Upper lobe of right lung (tissue), 1 donor: ENCODE measurements at places on chromosomes 16 and 17. TPM values are rescaled to one million over a fixed set of nuclear protein-coding genes. Genes with fewer than 3 reads are reported as not detected.

DNA sequence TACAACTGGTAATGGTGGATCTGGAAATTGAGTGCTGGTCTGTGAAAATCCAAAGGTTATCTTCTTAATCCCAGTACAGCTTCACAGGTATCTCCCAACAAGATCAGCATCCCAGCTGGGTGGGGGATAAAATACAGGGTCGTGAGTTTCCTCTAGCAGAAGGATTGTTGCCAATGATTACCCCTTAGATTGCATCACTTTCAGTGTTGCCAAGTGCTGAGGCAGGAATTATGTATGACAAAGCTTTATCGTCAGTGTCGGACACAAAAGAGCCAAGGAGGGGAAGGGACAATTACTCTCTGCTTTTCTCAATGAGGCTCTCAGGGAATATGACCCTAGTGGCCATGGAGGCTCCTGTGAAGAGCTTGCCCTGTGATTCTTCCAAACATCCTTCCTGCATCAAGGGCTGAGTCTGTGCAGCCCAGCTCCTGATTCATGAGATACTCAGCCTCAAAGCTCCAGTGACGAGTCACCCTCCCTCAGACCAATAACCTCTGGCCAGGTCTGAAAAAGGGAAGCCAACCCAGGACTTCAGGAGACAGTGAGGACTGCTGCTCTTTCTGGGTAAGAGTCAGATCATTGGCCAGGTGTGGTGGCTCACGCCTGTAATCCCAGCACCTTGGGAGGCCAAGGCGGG, 15.0 kb downstream of the OR1F1 start:
- no peak for DNase-seq

DNA sequence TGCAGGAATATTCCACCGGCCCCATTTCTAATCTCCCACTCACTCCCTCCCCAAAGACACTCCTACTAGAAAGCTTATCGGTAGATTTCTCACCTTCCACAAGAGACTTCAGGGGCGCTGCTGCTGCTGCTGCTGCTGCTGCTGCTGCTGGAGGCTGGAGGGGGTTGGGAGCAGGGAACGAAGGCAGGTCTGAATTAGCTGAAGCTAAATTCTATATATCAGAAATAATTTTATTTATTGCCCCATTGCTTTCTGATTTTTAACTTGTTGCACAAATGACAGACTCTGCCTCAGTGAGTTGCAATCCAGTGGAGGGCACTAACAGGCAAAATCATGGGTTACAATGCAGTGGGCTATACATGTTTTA, 25.8 kb upstream of the HLF start:
- no peak for DNase-seq

- DNase-seq = no peak
Measured at GRCh38 chr17:49506282-49506681, 11.2 kb downstream of the NGFR start.

GRCh38 chr17:77435272-77436057, 294.7 kb downstream of the SEC14L1 start:
- DNase-seq = no peak

- no peak for DNase-seq
Measured at GRCh38 chr17:57097832-57098421, 12.9 kb downstream of the AKAP1 start.

GRCh38 chr16:83974475-83974874, 6.4 kb downstream of the NECAB2 start:
- no peak for DNase-seq

DNA sequence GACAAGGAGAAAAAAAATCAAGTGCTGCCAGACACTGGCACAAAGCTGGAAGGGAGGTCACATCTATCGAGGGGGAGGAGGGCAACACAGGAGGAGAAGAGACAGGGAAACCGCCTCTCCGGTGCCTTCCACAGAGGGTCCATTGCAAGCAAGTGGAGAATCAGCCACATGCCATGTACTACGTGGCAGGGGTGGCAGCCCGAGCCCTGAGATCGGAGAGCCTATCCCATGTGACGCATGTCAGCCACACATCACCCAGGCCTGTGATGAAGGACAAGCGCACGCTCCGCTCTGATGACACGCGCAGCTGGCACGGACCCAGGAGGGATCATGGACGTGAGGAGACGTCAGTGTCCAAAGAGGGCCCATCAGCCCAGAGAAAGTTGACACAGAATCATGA, 30.1 kb downstream of the ADCY9 start:
- no peak for DNase-seq

GRCh38 chr17:48500435-48501426, 30.1 kb downstream of the HOXB1 start:
- DNase-seq = no peak

SLC16A13 gene
- 10.1 TPM for total RNA-seq

WNK4 gene
- 0.38 TPM for total RNA-seq

MT1F gene
- total RNA-seq = 9.1 TPM

DNA sequence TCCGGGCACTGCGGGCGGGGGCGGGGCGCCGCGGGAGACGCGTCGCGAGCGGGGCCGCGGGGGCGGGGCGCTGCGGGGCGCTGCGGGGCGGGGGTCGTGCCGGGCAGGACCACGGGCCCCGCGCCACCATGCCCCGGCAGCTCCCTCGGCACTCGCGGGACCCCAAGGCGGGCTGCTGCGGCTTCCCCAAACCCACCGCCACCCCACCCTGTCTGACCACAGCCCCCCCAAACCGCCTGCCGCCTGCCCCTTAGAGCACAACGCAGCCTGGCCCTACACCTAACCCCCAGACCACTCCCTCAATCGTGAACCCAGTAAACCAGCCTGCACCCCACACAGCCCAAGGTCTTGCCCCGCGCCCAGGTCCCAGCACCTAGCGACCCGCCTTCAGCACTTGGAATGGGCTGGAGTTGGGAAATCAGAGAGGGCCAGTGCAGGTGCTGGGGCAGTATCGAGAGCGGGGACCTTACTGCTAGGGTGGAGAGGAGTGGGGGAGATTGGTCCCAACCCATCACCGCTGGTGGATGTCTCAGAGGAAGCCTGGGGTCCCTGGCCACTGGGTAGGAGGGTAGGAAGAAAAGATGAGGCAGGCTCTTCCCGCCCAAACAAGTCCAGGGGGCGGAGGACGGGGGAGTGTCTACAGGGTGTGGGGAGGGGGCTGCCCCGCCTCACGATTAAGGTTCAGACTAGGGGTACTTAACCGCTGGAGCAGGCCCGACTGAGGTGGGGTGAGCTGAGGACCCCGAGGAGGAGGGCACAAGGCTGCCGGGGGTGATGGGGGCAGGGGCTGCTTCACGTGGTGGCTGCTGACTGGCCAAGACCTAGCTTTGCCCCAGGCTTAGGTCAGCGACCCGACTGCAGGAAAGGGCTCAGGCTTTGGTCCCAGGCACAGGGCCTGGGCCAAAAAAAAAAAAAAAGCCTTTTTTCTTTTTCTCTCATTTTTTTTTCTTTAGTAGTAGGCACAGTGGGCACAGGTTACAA, 539 bp upstream of the VAMP2 start:
- peak; percentile 75 for DNase-seq

DNA sequence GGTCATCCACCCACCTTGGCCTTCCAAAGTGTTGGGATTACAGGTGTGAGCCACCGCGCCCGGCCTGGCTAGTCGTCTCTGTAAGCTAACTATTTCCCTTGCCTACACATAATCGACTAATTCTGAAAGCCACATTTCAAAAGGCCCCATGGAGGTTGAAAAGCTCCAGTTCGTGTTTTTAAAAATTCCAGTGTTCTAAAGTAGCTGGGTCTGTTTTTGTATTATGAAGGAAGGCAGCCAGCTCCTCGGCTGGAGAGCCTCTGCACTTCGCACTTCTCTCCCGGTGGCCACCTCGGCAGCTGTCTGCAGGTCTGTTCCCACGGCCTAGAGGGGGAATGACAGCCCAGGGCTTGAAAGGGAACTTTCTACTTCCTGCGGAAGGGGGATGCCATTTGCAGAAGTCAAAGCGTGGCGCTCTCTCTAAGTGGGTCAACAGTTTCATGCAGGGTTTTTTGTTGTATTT, 16.9 kb downstream of the HASPIN start:
- no peak for DNase-seq

DNA sequence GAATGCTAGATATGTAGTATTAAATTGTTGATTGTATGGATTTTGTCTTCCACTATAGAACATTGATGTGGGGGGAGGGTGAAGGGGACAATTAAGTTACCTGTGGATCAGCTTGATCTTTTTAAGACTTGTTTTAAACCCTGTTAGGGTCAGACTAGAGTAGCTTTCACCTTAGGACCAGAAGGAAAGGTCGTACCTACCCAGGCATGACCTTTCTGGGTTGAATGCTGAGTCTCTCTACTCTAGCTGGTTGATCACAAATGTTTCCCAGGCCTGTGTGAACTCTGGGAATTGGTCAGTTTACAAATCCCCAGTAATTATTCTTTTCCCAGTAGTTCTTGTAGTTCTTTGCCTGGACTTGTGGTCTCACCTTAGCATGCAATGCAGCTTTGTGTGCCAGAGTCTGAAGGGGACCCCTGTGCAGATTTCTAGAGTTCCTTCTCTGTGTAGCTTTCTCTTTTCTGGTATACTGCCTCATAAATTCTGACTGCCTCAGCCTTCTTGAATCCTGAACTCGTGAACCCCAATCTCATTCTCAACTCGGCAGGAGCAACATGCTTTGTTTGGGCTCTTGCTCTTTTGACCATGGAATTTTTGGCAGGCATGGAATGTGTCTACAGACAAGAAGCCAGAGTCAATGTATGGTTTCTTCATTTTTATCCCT, 54.1 kb downstream of the VMP1 start:
- no peak for DNase-seq

ADCY9 gene
- 49.6 TPM for total RNA-seq

CCL7 gene
- total RNA-seq = not detected
